ENCODE measurements at places on chromosomes 5 and 9.

- DNase-seq: no peak
Measured at GRCh38 chr5:137254119-137255090, 244.7 kb downstream of the SPOCK1 start.

DNA sequence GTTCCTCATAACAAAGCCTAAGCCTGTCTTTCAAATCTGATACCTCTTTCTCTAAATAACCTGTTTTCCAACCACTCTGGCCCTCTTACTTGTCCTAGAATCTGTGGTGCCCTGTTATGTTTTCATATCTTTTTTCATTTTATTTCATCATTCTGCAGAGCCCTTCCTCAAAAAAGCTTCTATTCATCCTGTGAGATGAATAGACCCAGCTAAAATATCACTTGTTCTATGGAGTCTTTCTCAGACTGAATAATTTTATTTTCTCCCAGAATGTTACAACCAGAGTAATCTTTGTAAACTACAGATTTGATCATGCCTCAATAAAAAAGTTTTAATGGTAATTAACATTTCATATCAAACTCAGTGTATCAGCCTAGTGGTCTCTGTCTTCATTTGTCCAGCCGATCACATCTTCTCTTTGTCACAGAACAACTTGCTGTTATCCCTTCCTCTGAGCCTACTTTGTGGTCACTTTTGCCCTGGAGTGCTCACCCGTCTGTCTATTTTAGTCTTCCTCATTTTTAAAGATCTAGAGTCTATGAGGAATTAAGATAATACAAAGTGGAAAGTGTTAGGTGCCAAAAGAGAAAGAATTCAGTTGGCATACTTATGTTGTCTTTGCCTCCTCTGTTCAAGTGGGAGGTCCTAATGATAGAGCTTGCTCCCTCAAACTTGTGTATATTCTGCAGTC lies 77.8 kb downstream of the ZCCHC7 start:
- no peak for DNase-seq

- DNase-seq: no peak
Measured at GRCh38 chr9:91724609-91725505, 225.2 kb downstream of the ROR2 start.

DNA sequence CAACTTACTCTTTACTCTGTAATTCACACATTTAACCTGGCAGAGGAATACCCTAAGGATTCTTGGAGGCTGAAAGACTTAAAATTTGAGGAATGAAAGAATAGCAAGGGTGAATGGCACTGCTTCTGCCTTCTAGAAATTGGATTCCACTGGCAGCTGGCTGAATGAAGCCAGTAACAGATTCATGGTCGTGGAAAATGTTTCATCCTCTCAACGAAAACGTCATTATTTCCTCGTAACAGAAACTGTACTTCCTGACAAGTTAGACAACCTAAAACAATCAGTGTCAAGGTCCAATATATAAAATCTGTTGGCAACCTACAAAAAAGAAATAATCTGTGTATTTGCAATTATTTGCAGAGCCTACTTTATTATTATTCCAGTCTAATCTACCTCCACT lies 39.7 kb downstream of the BNC2 start:
- no peak for DNase-seq

- no peak for DNase-seq
Measured at GRCh38 chr9:110601098-110601497, 21.6 kb upstream of the SVEP1 start.

DNA sequence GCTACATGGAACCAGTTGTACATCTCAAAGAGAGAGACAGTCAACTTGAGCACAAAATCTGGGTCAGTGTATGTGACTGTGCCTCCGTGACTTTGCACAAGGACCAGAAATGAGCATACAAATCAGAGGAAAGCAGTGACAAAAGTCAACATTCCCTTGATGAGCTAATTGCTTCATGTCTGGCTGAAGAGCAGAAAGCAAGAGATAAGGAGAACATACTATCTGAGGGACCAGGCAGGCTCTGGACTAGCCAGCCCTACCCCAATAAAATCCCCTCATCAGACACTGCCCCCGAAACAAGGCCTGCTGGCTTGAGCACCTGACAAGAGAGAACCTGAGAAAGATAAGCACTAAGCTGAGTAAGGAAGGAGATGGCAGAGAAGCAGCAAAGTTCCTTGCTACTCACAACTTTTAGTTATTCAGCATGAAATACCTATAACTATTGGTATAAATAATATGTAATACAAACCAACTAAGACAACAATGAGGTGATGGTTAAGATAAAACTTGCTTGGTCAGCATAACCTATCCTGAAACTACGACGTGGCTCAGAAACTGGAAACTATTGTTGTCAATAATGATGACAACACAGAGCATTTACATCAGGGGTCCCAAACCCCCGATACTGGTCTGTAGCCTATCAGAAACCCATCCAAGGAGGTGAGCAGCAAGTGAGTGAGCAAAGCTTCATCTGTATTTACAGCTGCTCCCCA lies 9.5 kb downstream of the SIL1 start:
- DNase-seq: peak; percentile 79

DNA sequence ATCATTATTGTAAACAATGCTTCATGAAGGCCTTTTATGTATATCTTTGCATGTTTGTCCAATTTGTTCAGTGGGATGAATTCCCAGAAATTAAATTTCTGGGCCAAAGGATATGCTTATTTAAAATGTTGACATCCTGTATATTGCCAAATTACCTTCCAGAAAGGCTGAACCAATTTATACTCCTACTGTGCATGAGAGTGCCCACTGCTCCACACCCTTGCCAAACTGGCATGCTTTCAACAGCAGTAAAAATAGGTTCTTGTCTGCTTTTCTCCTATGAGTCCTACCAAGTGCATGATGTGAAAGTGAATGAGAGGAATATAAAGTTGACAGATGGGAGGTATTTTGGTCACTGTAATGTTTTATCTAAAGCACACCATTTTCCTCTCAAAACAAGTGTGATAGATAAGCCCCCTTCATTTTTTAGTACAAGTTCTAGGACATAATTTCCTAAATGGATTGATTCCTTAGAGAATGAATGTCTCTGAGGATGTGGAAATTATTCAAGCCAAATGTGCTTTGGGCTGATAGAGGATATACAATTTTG lies 70.5 kb upstream of the ERBIN start:
- no peak for DNase-seq

DNA sequence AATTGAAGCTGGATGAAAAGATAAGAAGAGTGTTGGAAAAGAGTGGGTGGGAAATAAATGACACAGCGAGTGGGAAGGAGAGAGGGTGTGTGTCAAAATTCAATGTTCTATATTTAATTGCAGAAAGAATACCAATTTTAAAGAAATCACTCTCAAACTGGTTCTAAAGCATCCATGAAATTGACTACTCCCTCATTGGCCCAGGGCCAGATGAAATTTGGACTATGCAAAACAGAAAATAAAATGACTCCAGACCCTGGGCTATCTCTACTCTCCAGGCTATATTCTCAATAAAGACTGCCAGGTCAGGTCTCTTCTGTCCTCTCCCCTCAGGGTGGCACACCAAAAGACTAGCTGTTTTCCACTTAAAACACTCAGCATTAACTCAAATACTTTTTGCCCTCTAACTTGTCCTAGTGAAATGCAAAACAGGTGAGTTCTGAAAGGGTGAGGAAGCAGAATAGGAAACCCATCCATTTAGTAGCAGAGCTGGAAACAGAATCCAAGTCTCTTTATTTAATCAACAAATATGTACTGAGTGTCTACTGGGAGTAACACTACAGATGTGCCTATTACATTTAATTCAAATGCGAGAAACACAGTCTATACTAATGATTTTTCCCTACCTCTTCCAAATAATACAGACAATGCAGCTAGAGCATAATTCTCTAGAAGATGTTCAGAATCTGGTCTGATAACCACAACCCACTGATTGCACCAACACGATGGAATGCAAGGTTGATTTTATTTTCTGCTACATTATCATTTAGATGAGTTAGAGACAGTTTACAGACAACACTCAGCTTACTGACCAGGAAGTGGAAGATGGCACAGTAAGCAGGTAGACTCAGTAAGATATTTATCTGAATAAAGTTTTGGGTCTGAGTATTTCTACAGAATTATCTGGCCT lies 42.1 kb downstream of the EFCAB9 start:
- peak; percentile 24 for DNase-seq

- DNase-seq: peak; percentile 85
Measured at GRCh38 chr5:143506836-143507552, 103.5 kb upstream of the NR3C1 start.

- DNase-seq: peak; percentile 21
Measured at GRCh38 chr5:59358005-59358861, 535.3 kb downstream of the PDE4D start.

DNA sequence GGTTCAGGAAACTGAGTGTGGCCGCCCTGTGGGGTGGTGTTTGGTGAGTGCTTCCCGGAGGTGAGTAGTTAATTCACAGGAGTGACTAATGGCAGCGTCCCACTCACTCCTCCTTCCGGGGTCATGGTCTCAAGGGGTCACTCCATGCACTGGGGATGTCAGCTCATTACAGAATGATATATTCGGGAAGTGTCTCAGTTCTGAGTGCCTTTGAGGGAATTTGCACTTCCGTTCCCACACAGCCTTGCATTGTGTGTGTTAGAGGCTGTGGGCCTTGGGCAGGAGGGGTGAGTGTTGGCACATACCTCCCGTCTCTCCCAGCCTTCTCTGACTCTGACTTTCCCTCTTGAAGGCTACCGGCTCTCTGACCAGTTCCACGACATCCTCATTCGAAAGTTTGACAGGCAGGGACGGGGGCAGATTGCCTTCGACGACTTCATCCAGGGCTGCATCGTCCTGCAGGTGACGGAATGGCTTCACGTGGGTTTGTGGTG lies 10.5 kb upstream of the AHRR start:
- no peak for DNase-seq

GRCh38 chr9:126131066-126132010 lies 195.3 kb upstream of the MVB12B start:
- DNase-seq: no peak

DNA sequence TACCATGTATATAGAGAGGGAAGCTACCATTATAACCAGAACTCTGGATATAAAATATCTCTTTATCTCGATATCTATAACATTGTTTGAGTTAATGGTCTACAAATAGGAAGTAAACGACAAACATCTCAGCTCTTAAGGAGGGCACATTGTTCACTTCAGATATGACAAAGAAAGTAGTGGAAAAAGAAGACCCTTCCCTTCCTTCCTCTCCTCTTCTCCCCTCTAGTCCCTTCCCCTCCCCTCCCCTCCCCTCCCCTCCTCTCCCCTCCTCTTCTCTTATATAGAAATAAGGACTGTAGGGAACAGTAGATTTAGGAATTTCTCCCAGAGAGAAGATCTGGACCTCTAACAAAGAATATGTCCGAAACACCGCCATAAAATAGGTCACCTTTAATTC lies 1731.9 kb upstream of the CDH9 start:
- no peak for DNase-seq

DNA sequence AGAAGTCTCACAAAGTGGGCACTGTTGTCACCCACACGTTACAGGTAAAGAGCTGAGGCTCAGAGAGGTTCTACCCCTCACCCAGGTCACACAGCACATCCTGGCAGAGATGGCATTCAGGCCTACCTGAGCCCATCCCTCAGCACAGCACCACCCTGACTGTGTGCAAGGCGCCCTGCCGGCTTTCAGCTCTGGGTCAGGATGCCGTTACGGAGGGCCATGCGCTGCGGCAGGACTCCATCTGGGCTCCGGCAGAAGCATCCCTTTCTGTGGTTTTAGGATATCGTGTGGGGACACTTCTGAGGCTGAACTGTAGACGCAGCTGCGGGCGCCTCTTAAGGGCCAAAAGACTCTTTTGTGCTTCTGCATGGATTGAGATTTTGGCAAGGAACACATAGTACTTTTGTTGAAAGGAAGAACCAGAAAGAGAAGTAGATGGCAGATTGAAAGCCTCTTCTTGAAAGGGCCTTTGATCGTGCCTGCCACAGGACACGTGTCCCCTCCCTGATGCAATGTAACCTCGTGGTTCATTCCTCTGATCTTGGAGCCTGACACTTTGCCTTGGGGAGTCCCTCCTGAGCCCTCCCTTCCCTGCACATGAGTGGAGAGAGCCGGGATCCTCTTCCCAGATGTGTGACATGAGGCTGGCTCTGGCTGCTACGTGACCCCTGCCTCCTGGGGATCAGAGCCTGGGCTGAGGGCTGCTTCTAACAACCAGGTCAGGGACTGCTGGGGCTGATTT lies 31.3 kb downstream of the USP20 start:
- no peak for DNase-seq

GRCh38 chr5:167899490-167900070 lies 391.9 kb upstream of the WWC1 start:
- DNase-seq: no peak

DNA sequence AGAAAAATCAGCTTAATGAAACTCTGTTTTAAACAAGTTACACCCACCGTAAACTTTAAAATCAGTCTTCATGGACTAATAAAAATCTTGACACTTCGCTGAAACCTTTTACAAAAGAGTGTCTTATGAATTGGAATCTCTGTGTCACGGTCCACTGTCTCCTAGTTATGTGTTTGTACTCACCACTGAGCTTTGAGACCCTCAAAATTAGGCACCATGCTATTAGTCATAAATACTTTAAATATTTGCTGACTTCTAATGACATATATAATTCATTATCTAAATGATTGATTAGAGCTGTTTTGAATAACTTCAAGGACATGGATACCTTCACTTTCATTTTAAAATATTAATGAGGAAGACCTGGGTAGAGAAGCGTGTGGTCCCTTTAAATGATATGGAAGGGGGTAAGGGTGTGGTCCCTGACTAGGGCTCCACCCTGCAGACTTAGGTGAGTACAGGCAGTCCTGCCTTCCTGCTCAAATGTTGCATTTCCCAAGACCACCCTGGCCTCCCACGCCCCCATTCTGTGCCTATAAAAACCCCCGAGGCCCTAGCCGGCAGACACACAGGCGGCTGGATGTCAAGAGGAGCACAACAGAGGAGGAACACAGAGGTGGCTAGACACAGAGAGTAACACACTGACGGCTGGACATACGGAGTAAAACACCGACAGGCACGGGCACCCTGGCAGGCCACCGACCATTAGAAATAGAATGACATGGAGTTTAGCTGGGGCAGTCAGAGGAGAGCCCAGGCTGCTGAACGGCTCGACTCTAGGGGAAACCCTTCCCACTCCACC lies 179.0 kb upstream of the CDH9 start:
- no peak for DNase-seq

DNA sequence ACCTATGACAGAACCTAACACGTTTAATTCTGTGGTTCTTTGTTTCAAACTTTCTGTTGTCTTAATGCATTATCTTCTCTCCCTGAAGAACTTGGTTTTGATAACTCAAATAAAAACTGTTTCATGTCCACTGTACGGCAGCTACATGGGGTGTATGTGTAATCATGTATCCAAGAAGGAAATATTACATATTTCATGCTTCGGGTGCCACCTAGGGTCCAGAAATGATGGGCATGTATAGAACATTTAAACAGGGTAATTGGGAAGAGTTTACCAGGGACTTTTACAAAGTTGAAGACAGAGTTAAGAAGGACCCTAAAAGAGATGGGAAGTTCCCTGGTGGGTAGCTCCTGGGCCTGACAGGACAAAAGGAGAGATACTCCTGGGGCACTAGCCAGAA lies 291.3 kb downstream of the FBXL7 start:
- DNase-seq: no peak
